Erythroblast (primary cell): ENCODE measurements at places on chromosomes 5 and 9.

GRCh38 chr9:96158909-96159575 lies 142.9 kb downstream of the HSD17B3 start:
- no peak for DNase-seq

- peak; percentile 13 for DNase-seq
Measured at GRCh38 chr5:104186100-104186499, 623.5 kb upstream of the NUDT12 start.

DNA sequence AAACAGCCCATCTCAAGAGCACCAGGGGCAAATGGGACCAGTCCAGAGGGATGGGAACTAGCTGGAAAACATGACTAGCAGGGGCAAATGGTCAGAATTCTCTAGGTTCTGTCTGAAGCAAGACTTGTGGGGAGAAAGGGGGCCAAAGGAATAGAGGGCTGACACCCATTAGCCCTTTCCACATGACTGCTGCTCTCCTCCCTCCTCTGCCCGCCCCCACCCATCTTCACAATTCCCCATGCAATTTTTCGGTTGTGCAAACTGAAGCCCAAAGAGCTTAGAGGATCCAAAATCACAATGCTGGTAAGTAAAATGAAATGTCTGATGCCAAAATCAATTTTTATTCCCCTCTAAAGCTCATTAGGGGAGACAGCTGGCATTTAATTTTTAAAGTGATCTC lies 207.1 kb downstream of the DCP2 start:
- DNase-seq = no peak

DNA sequence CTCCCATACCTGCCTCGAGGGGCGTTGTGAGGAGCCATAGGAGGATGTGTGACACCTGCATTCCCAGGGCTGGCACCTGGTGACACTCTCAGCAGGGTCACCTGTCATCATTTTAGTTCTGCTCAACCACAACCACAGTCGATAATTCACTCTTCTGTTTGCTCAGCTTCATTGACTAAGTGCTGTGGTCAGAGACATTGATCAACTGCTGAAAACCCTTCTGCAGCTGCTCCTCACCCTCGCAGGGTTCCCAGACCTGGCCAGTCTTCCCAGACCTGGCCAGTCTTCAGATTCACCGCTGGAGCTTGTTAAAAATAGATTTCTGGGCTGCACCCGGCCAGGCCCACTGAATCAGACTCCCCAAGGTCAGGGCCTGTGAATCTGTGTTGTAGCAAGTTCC lies 92.8 kb downstream of the MVB12B start:
- DNase-seq = no peak

DNA sequence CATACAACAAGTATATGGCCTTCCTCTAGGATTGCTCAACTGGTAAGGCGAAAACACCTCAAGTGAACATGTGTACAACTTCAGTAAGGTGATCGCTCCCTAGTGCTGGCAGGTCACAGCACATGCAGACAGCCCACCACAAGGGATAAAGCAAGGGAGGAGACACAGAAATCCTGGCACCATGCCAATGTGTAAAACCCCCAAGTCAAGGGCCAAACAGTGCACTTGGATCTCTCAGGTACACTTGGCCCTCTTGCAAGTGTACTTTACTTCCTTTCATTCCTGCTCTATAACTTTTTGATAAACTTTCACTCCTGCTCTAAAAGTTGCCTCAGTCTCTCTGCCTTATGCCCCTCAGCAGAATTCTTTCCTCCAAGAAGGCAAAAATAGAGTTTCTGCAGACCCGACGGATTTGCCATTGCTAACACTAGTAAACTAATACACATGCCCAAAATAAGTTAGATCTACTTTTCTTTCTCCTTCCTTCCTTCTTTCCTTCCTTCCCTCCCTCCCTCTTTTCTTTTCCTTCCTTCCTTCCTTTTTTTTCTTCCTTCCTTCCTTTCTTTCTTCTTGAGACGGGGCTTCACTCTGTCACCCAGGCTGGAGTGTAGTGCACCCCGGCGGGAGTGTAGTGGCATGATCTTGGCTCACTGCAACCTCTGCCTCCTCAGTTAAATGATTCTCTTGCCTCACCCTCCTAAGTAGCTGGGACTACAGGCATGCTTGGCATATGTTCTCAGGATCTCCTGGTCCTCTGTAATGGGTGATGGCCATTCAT lies 6.8 kb upstream of the LNPEP start:
- peak; percentile 32 for DNase-seq

- no peak for DNase-seq
Measured at GRCh38 chr5:107384256-107384655, 286.5 kb downstream of the EFNA5 start.
